Mesenchymal stem cell (in vitro differentiated cells and primary cell): ENCODE measurements at places on chromosomes 12 and 14.

GRCh38 chr12:57890191-57891115 is 43.9 kb upstream of the CTDSP2 start:
- DNase-seq = no peak

DNA sequence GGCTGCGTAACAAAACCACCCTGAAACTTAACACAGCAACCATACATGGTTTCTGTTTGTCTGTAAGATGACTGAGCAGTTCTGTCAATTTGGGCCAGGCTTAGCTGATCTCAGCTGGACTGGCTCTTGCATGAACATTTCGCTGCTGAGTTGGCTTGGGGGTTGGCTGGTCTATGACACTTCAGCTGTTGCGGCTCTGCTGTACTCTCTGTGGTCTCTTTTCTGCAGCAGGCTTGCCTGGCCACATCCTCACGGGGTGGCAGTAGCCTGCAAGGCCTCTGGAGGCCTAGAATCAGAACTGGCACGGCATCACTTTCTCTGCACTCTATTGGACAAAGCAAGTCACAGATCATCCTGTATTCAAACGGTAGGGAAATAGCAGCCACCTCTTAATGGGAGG is 216.2 kb downstream of the BCL11B start:
- DNase-seq = no peak

DNA sequence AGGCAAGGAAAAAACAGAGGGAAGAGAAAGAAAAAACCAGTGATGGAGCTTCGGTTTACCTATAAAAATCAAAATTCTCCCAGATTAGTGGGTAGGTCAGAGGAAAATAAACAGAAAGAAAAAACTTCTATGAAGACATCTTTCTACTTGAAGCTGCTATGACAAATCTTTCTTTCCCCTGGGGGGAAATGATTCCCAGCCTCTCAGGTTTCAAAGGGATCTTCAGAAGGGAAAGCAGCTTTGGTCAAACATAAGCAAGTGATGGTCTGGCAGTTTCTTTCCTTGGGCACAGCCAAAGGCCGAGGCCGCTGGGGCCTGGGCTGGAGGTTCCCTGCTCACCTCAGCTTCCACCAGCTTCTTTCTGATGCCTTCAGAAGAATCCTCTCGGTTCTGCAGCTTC is 104.5 kb downstream of the PRKAB1 start:
- no peak for DNase-seq

- no peak for DNase-seq
Measured at GRCh38 chr12:41361738-41362137, 173.6 kb downstream of the PDZRN4 start.

GRCh38 chr12:93055221-93055620 is 126.1 kb upstream of the EEA1 start:
- DNase-seq = no peak
